ENCODE measurements at places on chromosomes 6 and 20.
A peak's percentile ranks its signal among the peaks of the same experiment; 100 is the strongest.

GRCh38 chr6:156963712-156964700 lies 186.8 kb downstream of the ARID1B start:
- no peak overlapping the region for H3K27ac ChIP-seq
- no peak for DNase-seq
- peaks cover 31% of the 10 kb centered on the region for H3K4me1 ChIP-seq
- no peaks in the 10 kb centered on the region for H3K27me3 ChIP-seq
- H3K4me3 ChIP-seq: peak overlapping the region; percentile 9

DNA sequence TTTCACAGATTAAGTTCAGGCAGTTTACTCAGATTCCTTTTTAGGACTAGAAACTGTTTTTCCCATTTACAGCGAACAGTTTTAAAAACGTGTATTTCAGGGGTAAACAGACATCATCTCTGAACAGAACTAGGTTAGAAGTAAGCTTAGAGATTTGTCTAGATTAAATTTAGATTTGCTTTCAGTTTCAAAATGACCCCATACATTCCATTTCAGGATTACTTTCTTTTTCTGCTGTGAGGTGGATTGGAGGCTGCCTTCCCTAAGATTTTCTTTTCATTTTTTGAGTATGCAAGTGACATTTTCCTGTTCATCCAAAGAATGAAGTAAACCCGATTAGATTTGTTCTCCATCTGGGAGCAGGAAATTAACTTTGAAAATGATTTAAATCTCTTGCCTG lies 747.2 kb downstream of the KHDRBS2 start:
- H3K36me3 ChIP-seq: no peaks in the 10 kb centered on the region
- no peak for DNase-seq
- H3K4me1 ChIP-seq: no peaks in the 10 kb centered on the region
- no peak overlapping the region for H3K4me3 ChIP-seq
- no peaks in the 10 kb centered on the region for H3K27me3 ChIP-seq

DNA sequence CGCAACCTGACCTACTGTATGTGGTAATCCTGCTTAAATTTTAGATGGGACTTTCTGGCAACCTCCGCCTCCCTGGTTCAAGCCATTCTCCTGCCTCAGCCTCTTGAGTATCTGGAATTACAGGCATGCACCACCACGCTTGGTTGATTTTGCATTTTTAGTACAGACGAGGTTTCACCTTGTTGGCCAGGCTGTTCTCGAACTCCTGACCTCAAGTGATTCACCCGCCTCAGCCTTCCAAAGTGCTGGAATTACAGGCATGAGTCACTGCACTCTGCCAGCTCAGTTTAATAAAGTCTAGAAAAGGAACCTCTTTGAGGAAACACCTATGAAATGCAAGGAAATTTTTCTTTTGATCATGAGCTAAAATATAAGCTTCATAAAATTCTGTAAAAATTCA lies 9.0 kb upstream of the PLCB4 start:
- H3K27me3 ChIP-seq: no peaks in the 10 kb centered on the region
- no peak overlapping the region for H3K27ac ChIP-seq
- no peak for DNase-seq
- H3K4me1 ChIP-seq: no peaks in the 10 kb centered on the region
- no peaks in the 10 kb centered on the region for H3K36me3 ChIP-seq

DNA sequence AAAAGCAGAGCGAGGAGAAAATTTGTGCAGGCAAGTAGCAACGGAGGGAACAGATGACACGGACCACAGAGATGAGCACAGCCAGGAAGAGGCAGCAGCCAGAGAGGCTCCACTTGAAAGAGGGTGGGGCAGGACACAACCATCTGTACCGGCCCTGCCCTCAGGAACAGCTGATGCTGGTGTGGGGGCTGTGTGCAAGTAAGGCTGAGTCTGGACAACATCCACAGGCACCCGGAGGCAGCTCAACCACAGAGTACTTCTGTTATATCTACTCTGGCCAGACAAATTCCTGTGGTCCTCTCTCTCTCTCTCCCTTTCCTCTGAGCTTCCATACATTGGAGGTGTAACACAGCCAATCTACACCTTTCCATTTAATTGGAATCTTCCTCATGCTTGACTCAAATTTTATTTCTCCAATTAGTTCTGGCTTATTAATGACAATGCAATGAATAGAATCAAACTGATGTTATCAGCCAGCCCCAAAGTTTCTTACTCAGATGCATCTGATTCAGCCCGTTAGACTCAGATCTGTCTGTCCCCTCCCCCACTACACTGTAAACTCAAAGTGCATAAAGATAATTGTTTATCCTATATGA lies 24.9 kb downstream of the KIF13A start:
- no peak overlapping the region for H3K4me3 ChIP-seq
- H3K27me3 ChIP-seq: no peaks in the 10 kb centered on the region
- peak overlapping the region; percentile 75 for H3K27ac ChIP-seq
- H3K4me1 ChIP-seq: peaks cover 100% of the 10 kb centered on the region

- DNase-seq: no peak
- H3K27ac ChIP-seq: peak overlapping the region; percentile 41
- H3K36me3 ChIP-seq: peaks cover 40% of the 10 kb centered on the region
- peaks cover 75% of the 10 kb centered on the region for H3K4me1 ChIP-seq
Measured at GRCh38 chr20:45836841-45837240, 3.2 kb downstream of the SNX21 start.

DNA sequence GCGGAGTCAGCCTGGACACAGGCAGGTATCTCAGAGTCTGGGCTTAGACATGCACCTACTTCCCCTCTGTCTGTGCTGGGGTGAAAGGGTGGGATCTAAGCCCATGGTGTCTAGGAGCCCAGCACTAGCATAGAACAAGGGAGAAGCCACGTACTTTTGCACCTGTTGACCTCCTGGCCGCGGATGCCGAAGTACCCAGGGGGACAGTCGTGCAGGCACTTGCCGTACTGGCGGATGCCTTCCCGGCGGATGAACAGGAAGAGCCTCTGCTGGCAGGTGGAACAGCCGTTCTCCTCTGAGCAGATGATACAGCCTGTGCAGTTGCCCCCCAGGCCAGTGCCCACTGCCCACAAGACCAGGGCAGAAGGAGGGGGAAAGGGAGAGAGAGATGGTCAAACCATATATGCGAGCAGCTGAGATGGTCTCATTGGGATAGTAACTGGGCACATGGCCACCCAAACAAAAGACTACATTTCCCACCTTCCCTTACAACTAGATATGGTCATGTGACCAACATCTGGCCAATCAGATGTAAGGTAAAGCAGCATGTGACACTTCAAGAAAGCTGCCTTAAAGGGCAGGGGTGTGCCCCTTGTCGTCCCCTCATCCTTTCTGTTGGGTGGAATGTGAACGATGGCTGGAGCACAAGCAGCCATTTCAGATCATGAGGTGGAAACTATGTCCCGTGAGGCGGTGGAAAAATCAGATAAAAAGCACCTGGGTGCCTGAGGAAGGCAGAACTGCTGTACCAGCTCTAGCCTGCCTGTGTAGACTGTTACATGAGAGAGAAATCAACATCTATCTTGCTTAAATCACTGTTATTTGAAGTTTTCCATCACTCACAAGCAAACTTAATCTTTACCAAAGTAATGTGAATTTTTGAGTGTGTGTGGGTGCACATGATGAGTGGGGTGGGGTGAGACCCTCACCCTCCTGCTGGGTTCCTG lies 34.0 kb downstream of the RSPO4 start:
- no peak overlapping the region for H3K27ac ChIP-seq
- no peaks in the 10 kb centered on the region for H3K36me3 ChIP-seq
- H3K4me3 ChIP-seq: no peak overlapping the region
- no peak for DNase-seq
- peaks cover 29% of the 10 kb centered on the region for H3K27me3 ChIP-seq
